ENCODE measurements at places on chromosomes 1 and 21.

- DNase-seq = no peak
Measured at GRCh38 chr1:209879539-209879938, 51.8 kb downstream of the UTP25 start.

DNA sequence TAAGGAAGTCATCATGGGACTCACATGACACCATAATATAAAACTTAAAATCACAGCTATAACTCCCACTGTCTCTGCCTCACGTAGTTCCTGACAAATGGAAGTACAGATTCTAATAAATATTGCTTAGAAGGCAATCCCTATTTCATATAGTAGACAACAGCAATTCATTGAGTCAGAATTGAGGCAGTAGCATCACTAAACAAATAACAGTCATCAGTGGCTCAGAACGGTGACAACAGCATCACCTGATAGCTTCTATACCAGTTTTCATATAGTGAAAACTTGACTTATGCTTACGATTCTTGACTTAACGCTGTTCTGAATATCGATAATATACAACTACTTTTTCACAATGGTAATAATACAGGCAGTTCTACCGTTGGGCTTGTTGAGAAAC is 12.0 kb downstream of the TARBP1 start:
- DNase-seq = no peak

DNA sequence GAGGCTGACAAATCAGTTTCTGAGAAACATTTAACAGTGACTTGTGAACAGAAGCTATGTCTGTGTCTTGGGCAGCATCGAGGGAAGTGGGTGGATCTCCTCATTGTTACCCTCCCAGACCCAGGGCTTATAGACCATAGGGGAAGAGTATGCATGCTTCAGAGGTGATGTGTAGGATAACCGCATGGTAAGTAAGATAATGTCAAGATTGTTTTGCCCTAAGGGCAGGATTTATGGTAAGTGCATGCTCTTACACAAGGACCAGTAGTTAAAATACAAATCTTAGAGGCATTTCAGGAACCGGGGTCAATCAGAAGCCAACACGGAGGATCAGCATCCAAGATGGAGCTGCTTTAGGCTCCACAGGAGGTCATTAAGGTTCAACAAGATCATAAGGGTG is 7.7 kb upstream of the PRMT2 start:
- no peak for DNase-seq

DNA sequence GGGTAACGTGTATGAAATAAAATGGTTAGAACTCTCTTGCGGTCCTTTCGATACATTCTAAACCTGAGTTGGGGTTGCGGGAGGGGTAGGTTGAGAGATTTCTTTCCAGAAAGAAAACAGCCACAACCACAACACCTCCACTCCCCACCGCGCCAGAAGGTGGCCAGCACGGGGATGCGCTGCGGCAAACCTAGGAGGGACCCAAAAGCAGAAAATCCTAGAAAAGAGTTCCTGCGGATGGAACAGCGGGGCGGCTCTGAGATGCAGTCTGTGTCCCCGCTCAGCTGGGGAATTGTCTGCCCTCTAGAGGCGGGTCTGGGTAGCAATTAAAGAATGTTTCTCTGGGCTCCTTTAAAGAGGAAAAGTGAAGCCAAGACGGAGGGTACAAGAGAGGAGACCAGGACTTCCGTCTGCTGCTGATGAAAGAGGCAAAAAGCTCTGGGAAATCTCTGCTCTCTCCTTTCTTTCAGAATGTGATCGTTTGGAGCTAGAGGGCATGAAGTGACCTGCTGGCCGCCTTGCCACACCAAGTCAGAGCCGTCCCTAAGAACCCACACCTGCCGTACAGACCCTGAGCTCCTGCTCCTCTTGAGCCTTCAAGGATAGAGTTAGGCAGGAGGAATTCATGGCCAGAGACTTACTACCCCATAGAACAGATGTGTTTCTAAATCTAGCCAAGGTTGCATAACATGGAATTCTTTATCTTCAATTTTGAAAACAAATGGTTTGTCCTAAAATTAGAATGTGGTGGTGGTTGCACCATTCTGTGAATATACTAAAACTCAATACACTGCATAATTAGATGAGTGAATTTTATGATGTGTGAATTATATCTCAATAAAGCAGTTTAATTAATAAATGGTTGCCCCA is 46.5 kb upstream of the COA6 start:
- DNase-seq = peak; percentile 45

GRCh38 chr1:93735722-93736121 is 54.1 kb upstream of the BCAR3 start:
- DNase-seq = no peak

- no peak for DNase-seq
Measured at GRCh38 chr1:214003233-214003632, 15.5 kb downstream of the PROX1 start.
